ENCODE measurements at places on chromosomes 11 and 22. TPM values are rescaled to one million over a fixed set of nuclear protein-coding genes. Genes with fewer than 3 reads are reported as not detected.

GRCh38 chr11:63839508-63840355, 822 bp downstream of the MARK2 start:
- no peak for DNase-seq

DNA sequence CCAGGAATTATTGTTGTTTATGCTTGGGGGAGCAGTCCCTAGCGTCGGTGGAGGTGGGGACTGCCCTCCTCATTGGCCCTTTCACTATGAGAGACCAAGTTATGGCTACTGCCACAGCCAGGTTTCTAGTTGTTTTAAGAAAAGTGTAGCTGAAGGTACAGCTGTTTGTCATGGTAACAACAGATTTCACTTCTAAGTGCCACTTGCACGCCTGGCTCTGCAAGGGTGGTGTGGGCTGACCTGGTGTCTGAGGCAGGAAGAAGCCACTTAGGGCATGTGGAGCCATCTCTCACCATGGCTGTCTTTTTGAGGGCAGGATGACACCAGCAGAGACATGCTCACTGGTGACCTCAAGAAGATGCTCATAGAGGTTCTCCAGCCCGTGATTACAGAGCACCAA, 46.3 kb upstream of the MPEG1 start:
- no peak for DNase-seq

GRCh38 chr11:59556115-59556916, 45.0 kb downstream of the OR4D9 start:
- no peak for DNase-seq

DNA sequence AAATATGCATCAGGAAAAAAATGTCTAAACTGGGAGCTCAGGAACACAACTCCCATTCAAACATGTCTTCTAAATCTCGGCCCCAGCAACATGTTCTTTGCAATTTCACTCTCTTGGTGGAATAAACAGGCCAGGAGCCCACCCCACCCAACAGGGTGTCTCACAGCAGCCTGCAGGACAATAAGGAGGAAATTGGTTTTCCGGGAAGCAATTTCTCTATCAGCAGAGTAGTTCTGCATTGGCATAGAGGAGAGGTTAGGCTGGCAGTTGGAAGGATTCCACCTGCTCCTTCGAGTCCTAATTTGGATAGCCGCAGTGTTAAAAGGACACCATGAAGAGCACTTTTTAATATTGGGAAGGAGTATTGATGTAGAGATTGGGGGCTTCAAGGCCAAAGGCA, 55.9 kb upstream of the BARX2 start:
- DNase-seq: no peak

- DNase-seq: no peak
These were observed 1.4 kb upstream of the DPP3 start for GRCh38 chr11:66478729-66479393.

- no peak for DNase-seq
These were observed 122.2 kb downstream of the ST3GAL4 start for GRCh38 chr11:126477535-126478305.

DNA sequence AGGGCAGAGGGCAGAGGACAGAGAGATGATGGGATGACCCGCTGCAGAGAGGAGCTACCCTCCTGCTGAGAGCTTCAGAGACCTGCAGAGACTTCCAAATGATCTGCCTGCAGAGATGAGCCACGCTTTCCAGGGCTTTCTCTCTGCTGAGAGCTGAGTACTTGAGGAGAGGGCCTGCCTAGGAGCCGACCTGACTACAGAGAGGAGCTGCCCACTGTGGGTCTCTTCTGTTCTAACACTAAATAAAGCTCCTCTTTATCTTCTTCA, 45.9 kb upstream of the SC5D start:
- no peak for DNase-seq

DNA sequence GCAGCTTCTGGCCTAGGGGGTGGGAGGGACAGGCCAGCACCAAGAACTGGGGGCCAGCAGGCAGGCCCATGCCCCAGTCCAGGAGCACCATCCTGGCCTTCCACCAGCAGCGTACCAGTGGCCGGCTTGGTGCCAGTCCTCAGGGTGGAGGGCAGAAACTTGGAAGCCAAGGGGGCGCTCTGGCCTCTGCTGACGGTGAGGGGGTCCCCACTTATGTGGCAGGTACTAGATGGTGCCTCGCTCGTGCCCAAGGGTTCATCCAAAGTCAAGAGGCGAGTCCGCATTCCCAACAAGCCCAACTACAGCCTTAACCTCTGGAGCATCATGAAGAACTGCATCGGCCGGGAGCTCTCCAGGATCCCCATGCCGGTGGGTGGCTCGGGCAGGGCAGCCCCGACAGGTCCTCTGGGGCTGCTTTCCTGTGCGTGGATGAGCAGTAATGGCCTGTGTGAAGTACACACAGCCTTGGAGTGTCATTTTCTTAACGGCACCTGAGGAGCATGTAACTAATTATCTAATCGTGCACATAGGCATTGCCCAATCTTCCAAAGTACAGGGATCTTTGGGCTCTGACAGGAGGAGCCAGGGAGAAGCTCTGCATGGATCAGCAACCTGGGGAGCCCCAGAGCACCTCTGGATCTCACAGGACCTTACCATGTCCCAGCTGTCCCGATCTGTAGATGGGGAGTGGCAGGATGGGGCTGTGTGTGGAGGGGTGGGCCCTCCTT, 79.1 kb downstream of the MORC2 start:
- DNase-seq: no peak

DNA sequence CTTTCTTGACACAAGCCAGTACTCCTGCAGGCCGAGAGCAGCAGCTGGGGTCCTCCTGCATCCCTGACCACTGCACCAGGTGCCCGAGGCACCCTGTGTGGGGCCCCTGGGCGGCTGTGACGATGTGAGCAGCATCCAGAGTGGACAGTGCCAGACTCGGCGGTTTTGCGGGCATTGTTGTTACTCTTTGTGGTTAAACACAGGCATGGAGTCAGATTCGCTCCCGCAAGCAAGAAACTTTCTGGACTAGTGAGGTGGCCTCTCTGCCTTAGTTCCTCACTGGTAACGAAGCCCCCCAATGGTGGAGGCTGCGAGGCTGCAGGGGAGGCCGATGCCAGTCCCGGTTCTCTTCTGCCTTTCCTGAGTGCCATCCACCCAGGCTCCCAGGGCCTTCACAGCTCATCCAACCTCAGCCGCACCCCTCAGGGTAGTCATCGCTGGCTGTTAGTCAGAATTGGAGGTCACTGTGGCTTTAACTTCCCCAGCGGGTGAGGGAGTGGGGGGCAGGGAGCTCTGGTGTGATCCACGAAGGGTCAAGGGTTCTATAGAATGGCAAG, 3.7 kb upstream of the CLDN5 start:
- no peak for DNase-seq

DNA sequence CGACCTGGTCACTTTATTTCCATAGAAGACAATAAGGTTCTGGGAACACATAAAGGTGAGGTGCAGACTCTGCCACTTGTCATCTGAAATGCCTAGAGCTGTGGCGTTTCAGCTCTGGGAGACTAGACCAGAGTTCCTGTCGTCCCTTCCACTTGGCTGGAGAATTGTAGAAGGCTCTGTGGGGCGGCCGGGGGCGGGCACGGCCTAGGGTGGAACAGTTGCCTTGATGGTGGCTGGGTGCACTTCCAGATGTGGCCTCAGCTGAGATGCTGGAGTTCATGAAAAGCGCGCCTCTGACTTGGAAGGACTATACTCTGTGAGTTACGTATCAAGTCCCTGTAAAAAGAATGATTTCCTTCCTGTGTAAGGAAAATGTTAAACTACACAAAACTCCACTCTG, 16.8 kb downstream of the TRMU start:
- no peak for DNase-seq

GRCh38 chr22:24578355-24579257, 14.3 kb downstream of the LRRC75B start:
- DNase-seq: no peak

DNA sequence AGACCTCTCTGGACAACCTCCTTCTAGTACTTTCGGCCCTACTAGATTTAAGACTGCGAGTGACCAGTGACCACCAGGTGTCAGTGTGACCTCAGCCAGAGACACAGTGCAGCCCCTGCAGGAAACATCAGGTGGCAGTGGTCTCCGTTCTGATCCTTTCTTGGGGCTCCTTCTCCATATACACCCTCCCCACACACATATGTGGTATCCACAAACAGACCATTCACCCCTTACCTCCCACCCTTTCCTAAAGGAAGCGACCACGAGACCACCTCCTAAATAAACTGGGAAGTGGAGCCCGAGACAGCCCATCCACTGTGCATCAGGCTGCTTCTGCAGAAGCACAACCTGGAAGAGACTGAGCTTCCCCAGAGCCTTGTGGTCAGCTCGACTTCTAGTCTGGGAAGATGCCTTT, 38.5 kb upstream of the CYP2D6 start:
- peak; percentile 54 for DNase-seq

DNA sequence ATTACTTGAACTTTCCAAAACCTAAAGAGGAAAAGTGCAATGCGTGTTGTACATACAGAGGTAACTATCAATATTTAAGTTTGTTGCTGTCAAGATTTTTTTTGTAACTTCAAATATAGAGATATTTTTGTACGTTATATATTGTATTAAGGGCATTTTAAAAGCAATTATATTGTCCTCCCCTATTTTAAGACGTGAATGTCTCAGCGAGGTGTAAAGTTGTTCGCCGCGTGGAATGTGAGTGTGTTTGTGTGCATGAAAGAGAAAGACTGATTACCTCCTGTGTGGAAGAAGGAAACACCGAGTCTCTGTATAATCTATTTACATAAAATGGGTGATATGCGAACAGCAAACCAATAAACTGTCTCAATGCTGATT, 2.1 kb downstream of the ADM start:
- DNase-seq: no peak

GRCh38 chr11:823441-824291, 4.1 kb upstream of the CRACR2B start:
- DNase-seq: no peak

DNA sequence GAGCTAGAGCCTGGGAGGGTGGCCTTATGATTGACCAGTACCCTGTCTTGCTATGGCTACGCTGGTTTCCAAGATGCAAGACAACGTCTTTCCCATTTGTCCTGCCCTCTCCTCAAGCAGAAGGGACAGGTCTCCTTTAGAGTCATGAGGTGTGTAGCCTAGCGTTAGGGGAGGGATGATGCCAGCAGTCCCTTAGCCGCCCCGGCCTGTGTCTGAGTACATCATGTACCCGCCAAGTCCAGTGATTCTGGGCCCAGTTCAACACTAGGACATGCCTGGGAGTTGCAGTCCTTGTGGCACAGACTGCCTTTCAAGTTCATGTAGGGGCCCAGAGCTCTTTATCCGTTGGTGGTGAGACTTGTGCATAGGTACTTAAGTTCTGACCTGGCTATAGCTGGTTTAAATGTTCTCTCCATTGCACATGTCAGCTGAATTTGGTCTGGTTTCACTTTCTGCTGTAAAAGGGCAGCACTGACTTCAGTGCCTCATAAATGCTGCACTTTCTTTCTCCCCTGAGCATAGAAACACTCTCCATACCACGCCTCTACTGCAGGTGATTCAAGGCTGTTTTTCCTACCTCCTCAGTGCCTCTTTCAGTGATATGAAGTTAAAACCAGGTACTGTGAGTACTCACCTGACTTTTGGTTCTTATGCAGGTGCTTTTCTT, 151.1 kb downstream of the METTL15 start:
- no peak for DNase-seq

DNA sequence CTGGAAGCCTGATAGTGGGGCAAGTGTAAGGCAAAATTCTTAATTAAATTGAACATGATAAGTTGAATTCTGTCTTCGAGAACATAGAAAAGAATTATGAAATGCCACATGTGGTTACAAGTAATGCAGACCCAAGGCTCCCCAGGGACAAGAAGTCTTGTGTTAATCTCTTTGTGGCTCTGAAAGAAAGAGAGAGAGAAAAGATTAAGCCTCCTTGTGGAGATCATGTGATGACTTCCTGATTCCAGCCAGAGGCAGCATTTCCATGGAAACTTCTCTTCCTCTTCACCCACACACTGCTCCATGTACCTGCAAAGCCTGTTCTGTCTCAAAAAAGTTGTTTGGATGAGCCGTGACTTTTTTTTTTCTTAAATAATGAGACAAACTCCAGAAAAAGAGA, 1.9 kb upstream of the TYR start:
- no peak for DNase-seq

GRCh38 chr11:120261321-120261720, 21.4 kb downstream of the POU2F3 start:
- DNase-seq: no peak

- no peak for DNase-seq
These were observed 333.3 kb downstream of the MIAT start for GRCh38 chr22:26990503-26991189.

GRCh38 chr22:47839595-47840227, 1077.3 kb downstream of the TBC1D22A start:
- no peak for DNase-seq

GRCh38 chr11:75543806-75544205, 18.1 kb upstream of the GDPD5 start:
- no peak for DNase-seq

- DNase-seq: no peak
These were observed 9.0 kb upstream of the MUC5AC start for GRCh38 chr11:1148752-1149180.

GRCh38 chr11:67285541-67286498, 3.3 kb upstream of the ANKRD13D start:
- DNase-seq: no peak

- no peak for DNase-seq
These were observed 17.5 kb downstream of the ATG16L2 start for GRCh38 chr11:72831521-72832300.

DNA sequence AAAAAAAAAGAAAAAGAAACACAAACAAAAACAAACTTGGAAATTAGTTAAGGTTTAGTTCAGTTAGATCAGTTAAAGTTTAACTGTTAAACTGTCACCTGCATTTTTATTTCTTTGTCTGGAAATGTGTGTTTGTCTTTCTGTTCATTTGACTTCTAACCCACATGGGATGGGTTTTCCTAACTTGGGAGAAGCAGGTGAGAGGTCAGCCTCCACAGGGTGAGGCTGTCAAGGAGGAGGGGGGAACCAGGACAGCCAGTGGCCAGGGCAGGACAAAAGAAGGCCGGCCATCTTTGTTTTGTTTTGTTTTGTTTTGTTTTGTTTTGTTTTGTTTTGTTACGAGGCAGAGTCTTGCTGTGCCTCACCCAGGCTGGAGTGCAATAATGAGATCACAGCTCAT, 13.4 kb upstream of the GCAT start:
- DNase-seq: no peak

The OR56A1 gene
- not detected for polyA plus RNA-seq

The SGSM1 gene
- polyA plus RNA-seq: 0.09 TPM

The PIH1D2 gene
- polyA plus RNA-seq: 1.1 TPM

The KDM4E gene
- 0.06 TPM for polyA plus RNA-seq

The FBLN1 gene
- 135 TPM for polyA plus RNA-seq

The TRIM29 gene
- not detected for polyA plus RNA-seq

The MYO18B gene
- polyA plus RNA-seq: 117 TPM

The PRG2 gene
- 1.6 TPM for polyA plus RNA-seq

The CRYAB gene
- polyA plus RNA-seq: 886 TPM

The KRTAP5-7 gene
- polyA plus RNA-seq: not detected

The ASCC2 gene
- 33.8 TPM for polyA plus RNA-seq

The RAB38 gene
- 0.53 TPM for polyA plus RNA-seq

All from forelimb muscle (tissue), 1 donor.